Activated CD4-positive, alpha-beta T cell treated with anti-CD3 and anti-CD28 coated beads for 48 hours (primary cell): ENCODE measurements at places on chromosomes 16 and 17.

- DNase-seq, result no peak
These were observed 6.8 kb upstream of the EZH1 start for GRCh38 chr17:42751628-42752027.

DNA sequence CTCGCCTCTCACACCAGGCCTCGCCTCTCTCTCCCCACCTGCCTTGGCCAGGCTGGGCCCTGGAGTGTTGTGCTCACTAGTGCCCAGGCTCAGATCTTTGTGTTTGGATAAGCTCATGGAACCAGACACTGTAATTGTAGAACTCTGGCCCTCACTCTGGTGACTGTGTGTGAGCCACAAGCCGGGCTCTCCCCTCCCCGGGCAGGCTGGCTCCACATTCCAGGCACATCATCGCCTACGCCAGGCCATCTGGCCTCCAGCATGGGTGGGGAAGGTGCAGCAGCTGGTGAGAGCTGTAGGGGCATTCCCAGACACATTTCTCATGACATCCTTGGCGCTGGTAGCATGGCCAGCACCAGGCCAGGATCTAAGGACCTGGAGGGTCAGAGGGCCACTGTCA, 202.3 kb downstream of the RAB11FIP4 start:
- no peak for DNase-seq

DNA sequence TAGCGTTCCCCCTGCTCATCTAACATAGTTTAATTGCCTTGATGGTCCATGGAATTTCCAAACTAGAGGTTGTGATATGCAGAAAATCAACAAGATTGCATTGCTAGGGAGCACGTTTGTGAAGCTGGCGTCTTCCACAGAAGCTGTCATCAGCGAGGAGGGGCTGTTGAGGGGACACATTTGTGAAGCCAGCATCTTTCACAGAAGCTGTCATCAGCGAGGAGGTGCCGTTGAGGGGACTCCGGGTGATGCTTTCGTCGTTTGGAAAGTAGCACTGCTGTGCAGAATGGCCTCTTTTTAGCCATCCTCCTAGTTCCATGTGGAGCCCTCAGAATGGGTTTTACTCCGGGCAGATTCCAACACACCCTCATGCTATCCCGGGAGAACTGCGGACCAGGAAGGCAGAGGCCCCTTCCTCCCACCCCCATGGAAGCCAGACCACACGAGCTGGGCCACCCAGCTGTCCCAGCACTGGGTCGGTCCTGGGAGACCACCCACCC, 119.6 kb upstream of the CHMP6 start:
- no peak for DNase-seq

- no peak for DNase-seq
These were observed 855 bp upstream of the MEOX1 start for GRCh38 chr17:43662413-43663141.

- no peak for DNase-seq
These were observed 19.5 kb downstream of the PCTP start for GRCh38 chr17:55770196-55770870.

DNA sequence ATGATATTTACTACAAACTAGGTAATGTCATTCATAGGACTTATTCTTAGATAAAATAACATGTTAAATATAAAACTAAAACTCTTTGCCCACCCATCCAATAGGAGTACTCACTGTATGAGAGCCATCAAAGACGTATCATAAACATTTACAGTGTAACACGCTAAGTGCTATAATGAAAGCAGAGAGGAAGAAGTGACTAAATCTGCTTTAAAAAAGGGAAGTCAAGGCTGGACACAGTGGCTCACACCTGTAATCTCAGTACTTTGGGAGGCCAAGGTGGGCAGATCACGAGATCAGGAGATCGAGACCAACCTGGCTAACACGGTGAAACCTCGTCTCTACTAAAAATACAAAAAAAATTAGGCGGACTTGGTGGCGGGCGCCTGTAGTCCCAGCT, 32.4 kb downstream of the SPAG9 start:
- DNase-seq, result no peak

- DNase-seq, result no peak
These were observed 23.9 kb upstream of the C1QTNF8 start for GRCh38 chr16:1119766-1120576.

DNA sequence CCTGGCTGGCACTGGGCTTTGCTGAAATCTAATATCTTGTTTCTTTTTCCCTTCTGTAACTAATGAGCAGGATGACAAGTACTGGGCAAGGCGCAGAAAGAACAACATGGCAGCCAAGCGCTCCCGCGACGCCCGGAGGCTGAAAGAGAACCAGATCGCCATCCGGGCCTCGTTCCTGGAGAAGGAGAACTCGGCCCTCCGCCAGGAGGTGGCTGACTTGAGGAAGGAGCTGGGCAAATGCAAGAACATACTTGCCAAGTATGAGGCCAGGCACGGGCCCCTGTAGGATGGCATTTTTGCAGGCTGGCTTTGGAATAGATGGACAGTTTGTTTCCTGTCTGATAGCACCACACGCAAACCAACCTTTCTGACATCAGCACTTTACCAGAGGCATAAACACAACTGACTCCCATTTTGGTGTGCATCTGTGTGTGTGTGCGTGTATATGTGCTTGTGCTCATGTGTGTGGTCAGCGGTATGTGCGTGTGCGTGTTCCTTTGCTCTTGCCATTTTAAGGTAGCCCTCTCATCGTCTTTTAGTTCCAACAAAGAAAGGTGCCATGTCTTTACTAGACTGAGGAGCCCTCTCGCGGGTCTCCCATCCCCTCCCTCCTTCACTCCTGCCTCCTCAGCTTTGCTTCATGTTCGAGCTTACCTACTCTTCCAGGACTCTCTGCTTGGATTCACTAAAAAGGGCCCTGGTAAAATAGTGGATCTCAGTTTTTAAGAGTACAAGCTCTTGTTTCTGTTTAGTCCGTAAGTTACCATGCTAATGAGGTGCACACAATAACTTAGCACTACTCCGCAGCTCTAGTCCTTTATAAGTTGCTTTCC, 56.0 kb downstream of the HLF start:
- no peak for DNase-seq

DNA sequence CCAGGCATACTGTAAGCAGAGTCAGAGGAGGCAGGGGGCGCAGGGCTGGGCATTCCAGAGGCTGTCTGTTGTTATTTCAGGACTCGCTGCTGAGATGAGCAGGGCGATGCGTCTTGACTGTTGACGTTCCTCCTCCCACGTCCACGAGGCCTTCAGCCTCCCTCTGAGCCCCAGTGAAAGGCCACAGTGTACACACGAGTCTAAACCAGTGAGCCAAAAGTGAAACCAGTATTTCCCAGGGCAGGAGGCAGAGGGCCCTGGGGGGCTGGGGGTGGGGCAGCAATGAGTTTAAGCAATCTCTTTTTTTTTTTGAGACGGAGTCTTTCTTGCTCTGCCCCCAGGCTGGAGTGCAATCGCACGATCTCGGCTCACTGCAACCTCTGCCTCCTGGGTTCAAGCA, 21.5 kb downstream of the SMTNL2 start:
- DNase-seq, result no peak

DNA sequence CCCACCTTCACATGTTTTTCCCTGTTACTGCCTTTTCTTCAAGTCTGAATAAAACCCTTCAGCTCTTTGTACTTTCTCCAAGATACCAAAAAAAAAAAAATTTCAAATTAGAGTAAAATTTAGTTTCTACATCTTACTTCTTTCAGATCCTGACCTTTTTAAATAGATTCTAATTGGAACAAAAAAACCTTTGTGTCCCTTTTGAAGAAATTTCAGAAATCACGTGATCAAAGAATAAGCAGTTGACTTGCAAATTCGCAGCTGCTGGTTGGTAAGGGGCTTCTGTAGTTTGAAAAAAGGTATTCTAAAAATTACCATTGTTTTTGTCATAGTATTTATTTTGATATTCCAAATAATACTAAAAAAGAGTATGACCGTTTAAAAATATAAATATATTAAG, 71.7 kb downstream of the CDC27 start:
- DNase-seq, result no peak

- peak; percentile 74 for DNase-seq
These were observed 305.2 kb downstream of the SEC14L1 start for GRCh38 chr17:77445760-77446532.

- DNase-seq, result no peak
These were observed 19.6 kb upstream of the CACNA1H start for GRCh38 chr16:1133271-1133670.

GRCh38 chr17:2323629-2324314, 12.5 kb downstream of the TSR1 start:
- DNase-seq, result no peak

GRCh38 chr17:18025945-18026776, 12.8 kb downstream of the ATPAF2 start:
- DNase-seq, result no peak
